COLO829 (cell line): ENCODE measurements at places on chromosomes 7 and 10.

DNA sequence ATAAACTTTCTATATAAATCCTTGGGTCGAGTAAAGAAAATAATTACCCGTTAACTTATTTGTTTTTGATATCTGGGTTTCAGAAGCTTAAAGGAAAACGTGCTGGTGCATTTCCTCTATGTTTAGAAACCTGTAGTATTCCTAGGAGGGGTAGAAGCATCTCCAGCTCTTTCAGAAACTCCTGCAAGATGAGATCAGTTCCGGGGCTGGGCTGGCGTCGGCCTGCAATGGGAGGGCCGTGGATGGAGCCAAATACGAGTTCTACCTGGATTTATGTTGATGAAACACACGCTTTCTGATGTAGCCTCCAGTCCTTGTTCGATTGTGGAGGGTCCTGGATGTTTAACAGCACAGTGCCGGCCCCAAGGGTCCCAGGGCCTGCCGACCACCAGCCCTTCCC lies 35.8 kb upstream of the DIP2C start:
- no peak for DNase-seq

GRCh38 chr7:64905133-64905532 lies 2.1 kb downstream of the ZNF273 start:
- DNase-seq = no peak

GRCh38 chr10:52965509-52965908 lies 192.9 kb upstream of the MBL2 start:
- DNase-seq = no peak

- no peak for DNase-seq
These were observed 41.1 kb upstream of the CNPY1 start for GRCh38 chr7:155587486-155587885.

DNA sequence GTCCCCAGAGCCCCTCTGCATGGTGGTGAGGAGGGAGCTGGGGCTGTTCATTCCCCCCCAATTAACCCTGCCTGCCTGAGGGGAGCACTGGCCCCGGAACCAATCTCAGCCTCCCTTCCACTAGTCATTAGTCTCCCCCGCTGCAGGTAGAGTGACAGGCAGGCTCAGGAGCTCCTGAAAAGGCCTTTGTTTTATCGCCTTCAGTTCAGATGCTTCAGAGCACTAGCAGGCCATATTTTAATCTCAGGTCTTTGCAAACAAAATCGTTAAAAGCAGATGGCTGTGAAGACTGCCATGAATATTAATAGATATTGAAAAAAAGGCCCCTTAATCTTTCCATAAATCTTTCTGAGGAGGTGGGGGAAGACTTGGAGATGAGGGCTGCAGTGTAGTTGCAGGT lies 250.7 kb downstream of the RPS24 start:
- DNase-seq = no peak
